ENCODE measurements at places on chromosomes 5 and 9.

DNA sequence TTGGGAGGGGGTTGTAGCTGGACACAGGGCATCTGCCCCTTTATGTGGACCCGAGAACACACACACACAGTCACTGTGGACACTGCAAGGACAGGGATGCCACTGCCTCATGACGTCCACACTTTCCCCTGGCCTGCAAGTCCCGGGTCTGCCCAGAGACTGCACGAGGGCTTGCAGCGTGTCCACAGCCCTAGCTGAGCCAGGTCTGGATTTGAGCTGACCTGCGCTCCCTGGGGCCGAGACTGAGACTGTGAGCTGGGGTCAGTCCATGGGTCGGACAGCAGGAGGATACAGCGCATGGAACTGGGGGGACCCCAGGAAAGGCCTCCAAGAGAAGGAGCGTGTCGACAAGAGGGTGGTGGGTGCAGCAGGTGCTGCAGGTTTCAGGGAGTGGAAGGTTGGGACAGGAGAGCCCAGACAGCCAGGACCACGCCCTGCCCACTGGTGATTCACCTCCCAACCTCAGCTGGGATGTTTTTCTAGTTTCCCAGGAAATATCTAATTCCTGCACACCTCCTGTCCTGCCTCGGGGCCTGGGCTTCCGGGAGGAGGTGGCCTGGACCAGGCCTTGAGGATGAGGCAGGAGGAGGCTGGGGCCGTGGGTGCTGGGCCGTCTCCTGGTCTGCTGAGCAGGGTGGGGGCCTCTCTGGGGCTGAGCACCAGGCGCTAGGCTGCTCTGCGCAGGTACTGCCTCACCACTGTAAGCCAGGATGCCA, 806 bp upstream of the RNF224 start:
- no peak for DNase-seq

GRCh38 chr5:35488791-35489190, 128.9 kb upstream of the SPEF2 start:
- DNase-seq: no peak

DNA sequence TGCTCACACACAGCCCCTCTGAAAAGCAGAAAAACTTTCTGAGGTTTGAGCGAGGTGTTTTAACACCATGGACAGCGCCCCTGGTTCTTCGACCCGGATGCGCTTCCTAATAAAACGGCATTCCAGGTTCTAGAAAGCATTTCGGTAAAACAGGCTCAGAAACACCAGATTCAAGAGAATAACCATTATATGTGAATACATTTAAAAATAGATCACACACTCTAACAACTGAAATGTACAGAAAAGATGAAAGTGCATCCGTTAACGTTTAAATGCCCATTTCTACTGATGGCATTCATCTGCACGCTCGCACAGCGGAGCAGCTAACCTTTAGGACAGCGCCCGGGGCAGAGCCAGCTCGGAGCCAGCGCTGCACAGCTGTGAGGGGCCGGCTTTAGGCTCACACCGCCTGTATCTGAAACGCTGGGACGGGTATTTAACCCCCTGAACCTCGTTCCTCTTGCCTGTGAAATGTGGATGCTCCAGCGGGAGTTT, 26.3 kb upstream of the TENT4A start:
- no peak for DNase-seq

- no peak for DNase-seq
Observed at GRCh38 chr5:10580531-10581423, 16.9 kb downstream of the ANKRD33B start.

- DNase-seq: no peak
Observed at GRCh38 chr9:4793459-4794395, 983 bp downstream of the RCL1 start.

GRCh38 chr5:73136055-73136562, 15.7 kb downstream of the TMEM171 start:
- DNase-seq: no peak

- DNase-seq: no peak
Observed at GRCh38 chr5:125176005-125176390, 429.6 kb upstream of the ZNF608 start.

DNA sequence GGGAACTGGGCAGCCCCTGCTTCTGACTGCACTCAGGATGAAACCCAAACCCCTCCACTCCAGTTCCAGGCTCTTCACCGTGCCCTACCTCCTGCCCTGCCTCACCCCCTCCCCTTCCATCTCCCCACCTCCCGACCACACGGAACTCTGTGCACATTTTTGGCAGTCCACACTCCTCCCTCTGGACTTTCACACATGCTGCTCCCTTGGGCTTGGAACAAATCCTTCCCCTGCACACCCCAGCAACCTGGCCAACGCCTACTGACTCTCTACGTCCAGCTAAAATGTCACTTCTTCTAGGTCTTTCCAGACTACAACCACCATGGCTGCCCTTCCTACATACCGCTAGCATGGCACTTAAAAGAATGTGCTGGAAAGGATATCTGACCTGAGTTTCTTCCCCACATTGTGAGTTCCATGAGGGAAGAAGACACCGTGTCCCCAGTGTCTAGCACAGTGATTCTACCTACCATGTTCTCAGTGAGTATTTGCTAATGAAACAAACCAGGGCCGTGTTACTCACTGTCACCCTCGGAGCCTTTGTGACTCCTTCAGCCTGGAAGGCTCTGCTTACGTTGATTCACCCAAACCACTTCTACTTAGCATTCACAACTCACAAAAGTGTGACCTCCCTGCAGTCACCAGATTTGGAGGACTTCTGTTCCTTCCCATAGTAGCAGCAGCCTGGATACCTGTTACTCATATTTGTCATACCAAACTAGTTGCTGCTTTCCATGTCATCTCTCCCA, 18.7 kb downstream of the RETREG1 start:
- DNase-seq: no peak

DNA sequence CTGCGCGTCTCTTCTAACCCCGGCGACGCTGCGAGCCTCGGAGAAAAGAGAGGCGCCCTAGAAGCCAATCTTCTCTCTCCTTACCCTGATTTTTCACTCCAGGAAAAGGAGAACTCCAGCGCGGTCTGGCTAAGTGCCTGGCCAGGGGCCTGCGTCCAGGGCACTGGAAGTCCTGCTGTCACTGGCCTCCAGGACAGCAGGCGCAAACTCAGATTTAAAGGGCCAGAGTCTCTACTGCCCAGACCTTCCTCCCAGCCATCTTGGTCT, 553 bp upstream of the FOXB2 start:
- DNase-seq: no peak

GRCh38 chr5:139100825-139101224, 97.3 kb downstream of the SIL1 start:
- DNase-seq: no peak

- no peak for DNase-seq
Observed at GRCh38 chr5:119655061-119655460, 25.7 kb downstream of the FAM170A start.

DNA sequence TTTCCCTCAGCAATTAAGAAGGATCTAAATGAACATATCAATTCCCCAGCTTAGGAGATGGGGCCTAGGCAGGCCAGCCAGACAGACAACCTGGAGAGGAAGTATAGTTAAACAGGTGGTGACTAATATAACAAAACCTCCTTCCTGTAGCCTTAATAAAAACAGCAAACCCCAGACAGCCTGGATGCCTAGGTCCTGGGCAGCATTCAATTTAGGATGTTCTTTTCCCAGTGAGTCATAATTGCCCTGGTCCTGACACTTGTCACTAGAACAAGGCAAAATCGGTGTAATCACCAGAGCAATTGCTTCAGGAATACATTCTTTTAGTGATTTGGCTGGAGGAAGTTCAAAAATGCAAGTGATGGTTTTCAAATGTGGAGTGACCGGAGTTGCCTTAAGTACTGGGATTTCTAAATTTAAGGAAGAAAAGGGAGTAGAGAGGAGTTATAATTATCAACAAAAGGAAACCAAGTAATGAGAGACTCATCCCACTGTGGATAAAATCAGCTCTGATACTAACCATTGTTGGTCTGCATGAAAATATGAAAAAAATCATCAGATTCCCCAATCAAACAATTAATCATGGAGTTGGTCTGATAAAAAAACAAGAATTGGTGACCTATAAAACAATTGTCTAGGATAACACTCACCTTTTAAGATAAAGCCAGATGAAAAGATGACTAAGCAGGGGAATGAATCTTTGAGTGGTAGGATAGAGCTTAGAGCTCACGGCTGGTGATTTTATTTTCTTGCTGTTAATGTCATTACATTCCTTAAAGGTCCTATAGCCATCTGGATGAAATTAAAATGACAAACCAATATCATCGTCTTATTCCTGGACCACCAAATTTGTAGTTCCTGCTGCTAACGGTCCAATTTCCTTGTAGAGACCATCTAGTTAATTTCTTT, 39.0 kb upstream of the TARS1 start:
- DNase-seq: no peak

DNA sequence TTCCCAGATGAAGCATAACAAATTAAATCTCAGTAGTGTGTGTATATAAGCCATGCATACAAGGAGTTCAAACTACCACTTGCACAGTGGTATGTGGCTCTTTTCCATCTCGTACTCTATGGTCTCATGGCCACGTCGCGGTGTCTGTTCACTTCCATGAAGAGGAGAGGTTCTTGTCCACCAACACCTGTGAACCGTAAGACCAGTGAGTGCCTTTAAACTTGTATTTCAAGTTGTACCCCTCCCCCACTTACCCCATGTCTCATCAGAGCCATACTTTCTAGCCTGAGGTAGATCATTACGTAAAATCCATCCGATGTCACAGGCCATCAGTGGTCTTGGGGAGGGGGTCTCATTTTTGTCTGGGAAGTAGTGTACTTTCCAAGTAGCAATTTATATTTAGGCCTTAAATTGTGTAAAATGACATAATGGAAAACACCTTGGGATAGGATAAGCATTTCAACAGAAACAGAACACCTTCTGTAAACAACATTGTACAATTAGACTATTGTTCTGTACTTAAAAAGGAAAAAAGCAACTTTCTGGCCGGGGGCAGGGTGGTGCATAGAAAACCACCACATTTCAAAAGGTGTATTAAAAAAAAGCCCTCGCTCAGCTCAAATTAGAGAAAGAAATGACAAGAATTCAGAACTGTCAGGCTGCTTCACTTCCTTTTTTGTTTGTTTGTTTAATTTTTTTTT, 163.0 kb downstream of the SMARCA2 start:
- no peak for DNase-seq

GRCh38 chr5:56455417-56455816, 222.3 kb upstream of the ANKRD55 start:
- no peak for DNase-seq

- no peak for DNase-seq
Observed at GRCh38 chr5:35881758-35882157, 25.1 kb downstream of the IL7R start.

GRCh38 chr9:136426787-136427186, 12.9 kb downstream of the INPP5E start:
- DNase-seq: no peak

DNA sequence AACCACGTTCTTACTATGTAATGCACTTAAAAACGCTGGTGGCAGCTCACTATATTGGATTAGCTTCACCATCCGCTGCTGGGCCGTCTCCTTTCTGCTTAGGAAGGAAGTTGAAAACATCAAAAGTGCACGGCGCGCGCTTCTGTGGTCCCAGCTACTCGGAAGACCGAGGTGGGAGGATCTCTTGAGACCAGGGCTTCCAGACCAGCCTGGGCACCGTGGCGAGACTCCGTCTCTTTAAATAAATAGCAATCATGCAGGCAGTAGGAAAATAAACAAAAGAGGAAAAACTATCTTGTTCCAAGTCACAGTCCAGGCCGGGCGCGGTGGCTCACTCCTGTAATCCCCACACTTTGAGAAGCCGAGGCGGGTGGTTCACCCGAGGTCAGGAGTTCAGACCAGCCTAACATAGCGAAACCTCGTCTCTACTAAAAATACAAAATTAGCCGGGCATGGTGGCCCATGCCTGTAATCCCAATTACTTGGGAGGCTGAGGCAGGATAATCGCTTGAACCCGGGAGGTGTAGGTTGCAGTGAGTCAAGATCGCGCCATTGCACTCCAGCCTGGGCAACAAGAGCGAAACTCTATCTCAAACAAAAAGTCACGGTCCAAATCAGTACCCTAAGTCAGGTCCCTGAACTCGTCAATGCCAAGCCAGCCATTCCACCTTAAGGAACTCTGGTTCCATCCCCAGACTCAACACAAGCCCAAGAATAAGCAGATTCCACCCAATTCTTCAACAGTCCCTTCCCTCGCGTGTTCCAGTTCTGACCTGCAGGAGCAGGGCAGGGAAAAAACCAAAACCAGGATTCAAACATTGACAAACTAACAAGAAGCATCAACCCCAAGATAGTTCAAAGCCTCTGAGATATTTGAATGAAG, 1.0 kb upstream of the GOLGA1 start:
- DNase-seq: peak; percentile 31

- peak; percentile 24 for DNase-seq
Observed at GRCh38 chr9:121686930-121687541, 35.6 kb downstream of the DAB2IP start.

GRCh38 chr5:131774652-131775367, 22.0 kb downstream of the FNIP1 start:
- no peak for DNase-seq

DNA sequence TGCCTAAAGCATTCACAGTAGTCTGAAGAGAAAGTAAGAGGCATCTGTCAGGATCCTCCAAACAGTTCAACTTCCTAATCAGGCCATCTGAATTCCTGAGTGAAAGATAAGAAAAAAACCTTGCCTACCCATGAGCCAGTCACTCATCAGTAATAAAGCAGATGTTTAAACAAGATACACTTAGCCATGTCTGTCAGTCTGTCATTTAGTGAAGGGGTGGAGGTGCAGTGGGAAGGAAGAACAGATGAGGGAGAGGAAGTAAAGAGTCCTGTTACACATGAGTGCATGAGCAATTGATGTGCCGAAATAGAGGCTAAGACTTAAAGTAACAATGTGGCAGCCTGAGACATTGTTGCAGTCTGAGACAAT, 29.9 kb upstream of the DMRTA1 start:
- DNase-seq: no peak

DNA sequence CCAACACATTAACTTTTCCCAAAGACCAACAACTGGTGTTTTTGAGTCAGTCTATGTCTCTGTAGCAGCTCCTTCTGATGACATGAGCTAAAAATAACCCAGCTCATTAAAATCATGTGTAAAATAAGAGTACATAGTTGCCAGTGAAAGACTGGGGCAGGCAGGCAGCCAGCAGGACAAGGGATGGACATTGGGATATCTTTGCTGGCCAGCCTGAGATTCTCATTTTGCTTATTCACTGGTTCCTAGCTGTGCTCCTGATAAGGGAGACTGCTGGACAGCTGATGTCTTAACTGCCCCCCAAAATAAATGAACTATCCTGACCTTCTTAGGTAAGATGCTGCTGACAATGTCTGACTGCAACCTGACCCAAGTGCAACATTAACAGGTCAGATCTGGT, 33.9 kb downstream of the EPB41L4B start:
- DNase-seq: no peak

- no peak for DNase-seq
Observed at GRCh38 chr9:97767891-97768290, 70.8 kb upstream of the XPA start.

- DNase-seq: no peak
Observed at GRCh38 chr9:85431339-85432102, 310.2 kb downstream of the AGTPBP1 start.

GRCh38 chr5:130689831-130690230, 475.2 kb downstream of the HINT1 start:
- DNase-seq: no peak

Data from stimulated activated CD8-positive, alpha-beta memory T cell treated with anti-CD3 and anti-CD28 coated beads, Interleukin-2, amount 100 ng/mL, for 1 hour (primary cell).